ENCODE measurements at places on chromosomes 1 and 21. TPM values are rescaled to one million over a fixed set of nuclear protein-coding genes. Genes with fewer than 3 reads are reported as not detected.

- DNase-seq: no peak
These were observed 15.1 kb downstream of the GJA5 start for GRCh38 chr1:147745271-147745670.

DNA sequence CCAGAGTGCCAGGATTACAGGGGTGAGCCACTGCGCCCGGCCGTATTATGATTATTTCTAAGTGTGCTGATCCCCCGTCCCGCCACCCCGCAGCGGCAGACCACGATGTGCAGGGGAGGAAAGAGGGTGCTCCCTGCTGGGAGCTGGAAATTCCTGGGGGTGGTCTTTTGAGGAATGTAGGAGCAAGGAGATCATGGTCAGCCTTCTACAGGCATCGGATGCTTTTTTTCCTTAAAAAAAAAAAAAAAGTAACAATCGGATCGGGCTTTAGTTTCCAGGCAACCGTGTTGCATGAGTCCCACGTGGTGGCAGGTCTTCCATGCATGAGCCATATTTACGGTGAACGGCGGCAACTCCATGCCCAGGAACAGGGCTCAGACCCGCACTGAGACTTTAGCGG lies 74.2 kb upstream of the COX20 start:
- no peak for DNase-seq

- no peak for DNase-seq
These were observed 43.9 kb upstream of the USP1 start for GRCh38 chr1:62392951-62393350.

GRCh38 chr1:150115121-150115520 lies 34.6 kb upstream of the PLEKHO1 start:
- DNase-seq: no peak

GRCh38 chr1:232751393-232752140 lies 53.6 kb upstream of the MAP10 start:
- no peak for DNase-seq

DNA sequence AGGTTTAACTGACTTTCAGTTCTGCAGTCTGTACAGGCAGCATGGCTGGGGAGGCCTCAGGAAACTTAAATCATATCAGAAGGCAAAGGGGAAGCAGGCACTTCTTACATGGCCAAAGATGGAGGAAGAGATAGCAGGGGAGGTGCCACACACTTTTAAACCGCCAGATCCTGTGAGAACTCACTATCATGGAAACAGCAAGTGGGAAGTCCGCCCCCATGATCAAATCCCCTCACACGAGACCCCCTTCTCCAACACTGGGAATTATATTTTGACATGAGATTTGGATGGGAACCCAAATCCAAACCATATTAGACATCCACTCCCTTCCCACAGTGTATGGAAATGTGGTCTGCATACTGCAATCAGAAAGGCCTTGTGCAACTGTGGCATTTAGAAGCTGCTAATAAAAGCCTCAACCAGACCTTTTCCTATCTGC lies 148.2 kb downstream of the FCRL5 start:
- DNase-seq: peak; percentile 43

GRCh38 chr1:173476665-173477285 lies 360 bp upstream of the PRDX6 start:
- peak; percentile 84 for DNase-seq

- no peak for DNase-seq
These were observed 16.6 kb upstream of the BMP8A start for GRCh38 chr1:39474810-39475209.

DNA sequence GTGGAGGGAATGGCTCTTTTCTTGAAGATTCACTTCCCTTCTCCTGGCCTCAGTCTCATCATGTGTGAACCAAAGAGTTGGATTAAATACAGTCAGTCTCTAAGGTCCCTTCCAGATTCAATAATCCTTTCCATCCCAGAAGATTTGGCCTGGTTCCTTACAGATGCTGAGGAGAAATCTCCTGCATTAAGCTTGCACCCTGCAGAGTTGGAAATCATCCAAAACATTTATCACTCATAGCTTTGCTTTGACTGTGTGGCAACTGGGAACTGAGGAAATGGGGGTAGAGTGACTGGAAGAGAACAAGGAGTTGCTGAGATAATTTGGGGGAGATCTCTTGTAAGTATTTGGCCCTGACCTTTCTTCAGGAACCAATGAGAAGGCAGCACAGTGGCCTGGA lies 220.5 kb upstream of the SGIP1 start:
- DNase-seq: no peak

GRCh38 chr1:156655151-156655903 lies 13.4 kb downstream of the BCAN start:
- no peak for DNase-seq

- no peak for DNase-seq
These were observed 369.6 kb upstream of the ADGRL2 start for GRCh38 chr1:81430955-81431623.

GRCh38 chr1:178574345-178574744 lies 61.4 kb downstream of the TEX35 start:
- no peak for DNase-seq

GRCh38 chr1:202113690-202114300 lies 8.9 kb upstream of the GPR37L1 start:
- DNase-seq: no peak

DNA sequence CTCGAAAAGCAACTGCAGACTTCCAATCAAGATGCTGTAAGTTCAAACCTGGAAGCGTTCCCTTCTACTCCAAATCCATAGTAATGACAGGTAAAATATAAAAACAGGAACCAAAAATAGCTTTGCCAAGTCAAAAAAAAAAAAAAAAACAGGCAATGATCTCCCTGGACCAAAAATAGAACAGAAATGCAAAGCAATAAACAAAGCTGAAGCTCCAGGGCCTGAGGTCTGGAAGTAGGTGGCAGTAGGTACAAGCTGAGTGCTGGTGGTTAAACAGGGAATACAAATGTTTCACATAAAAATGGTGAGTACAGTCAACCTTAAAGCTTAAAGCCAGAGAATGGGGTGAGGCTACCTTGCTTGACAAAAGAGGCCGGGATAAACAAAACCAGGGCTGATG lies 610.8 kb downstream of the SMYD3 start:
- DNase-seq: no peak

- DNase-seq: no peak
These were observed 15.6 kb downstream of the RAD54L start for GRCh38 chr1:46263146-46263545.

- DNase-seq: no peak
These were observed 38.8 kb downstream of the DDR2 start for GRCh38 chr1:162670928-162671663.

DNA sequence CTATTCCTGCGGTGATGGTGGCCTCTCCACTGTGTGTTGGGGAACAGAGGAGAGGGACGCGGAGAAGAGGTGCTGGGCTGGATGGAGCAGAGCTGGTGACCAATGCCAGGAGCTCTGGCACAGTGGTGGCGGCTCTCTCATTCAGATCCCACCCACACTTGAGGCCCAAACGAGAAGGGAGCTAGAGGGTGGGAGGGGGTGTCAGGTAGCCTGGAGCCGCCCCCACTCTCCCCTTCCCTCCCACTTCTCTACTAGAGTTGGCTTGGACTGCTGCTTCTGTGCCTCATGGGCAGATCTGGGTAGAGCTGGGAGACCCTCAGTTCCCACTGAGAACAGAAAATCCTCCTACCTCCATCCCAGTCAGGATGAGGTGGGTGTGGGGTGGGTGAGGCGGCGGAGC lies 3.5 kb downstream of the TTC39A start:
- DNase-seq: no peak

GRCh38 chr1:14804626-14805025 lies 206.1 kb downstream of the KAZN start:
- no peak for DNase-seq

DNA sequence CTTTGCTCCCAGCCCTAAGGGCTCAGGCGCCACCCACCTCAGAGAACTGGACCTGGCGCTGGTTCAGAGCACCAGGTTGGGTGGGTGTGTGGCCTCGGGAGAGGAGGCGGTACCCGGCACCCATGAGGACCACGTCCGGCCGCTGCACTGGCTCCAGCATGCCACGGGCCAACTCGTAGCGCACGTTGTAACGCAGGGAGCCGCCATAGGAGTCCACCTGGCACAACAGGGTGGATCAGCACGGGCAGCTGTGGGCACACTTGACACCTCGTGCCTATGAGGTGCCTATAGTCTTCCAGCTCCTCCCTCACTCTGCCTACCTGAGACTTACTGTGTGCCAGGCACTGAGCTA lies 56.5 kb downstream of the HSPG2 start:
- no peak for DNase-seq

GRCh38 chr1:50531601-50532000 lies 108.4 kb upstream of the DMRTA2 start:
- DNase-seq: no peak

DNA sequence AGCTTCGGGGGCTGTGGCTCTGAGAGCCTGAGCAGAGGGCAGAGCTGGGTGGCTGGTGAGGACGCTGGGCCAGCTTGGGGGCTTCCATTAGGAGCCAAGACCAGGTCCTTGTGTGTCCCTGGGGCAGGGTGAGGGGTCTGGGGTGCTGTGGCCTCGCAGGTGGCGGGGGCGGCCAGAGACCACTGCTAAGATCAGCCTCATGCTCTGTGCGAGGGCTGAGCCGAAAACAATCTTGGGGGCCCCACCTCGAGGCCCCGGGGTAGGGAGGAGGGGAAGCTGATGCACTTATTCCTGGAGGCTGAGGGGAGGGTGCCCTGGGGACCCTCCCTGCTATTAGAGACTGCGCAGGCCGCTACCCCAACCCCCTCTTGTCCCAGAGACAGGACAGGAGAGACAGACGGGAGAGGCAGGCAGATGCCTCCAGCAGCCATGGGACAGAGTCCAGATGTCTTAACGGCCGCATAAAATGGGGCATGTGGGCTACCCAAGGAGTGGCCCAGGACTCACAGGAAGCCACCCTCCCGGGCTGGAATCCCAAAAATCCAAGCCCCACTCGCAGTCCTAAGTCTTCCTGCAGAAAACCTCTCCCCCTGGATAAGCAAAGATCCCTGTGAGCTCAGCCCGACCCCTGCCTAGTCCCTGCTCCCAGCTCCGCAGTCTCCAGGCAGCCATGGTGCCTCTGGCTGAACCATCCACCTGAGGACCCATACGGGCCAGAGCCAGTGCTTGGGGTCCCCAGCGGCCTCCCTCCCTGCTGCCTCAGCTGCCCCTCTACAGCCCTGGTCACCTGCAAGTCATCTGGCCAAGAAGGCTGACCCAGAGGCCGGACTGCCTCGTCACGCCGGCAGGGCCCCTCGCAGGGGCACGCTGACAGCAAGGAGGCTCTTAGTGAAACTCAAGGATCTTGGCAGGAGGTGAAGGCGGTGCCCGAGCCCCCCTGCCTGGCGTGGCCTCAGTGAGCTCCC lies 43.6 kb upstream of the COL18A1 start:
- DNase-seq: no peak

DNA sequence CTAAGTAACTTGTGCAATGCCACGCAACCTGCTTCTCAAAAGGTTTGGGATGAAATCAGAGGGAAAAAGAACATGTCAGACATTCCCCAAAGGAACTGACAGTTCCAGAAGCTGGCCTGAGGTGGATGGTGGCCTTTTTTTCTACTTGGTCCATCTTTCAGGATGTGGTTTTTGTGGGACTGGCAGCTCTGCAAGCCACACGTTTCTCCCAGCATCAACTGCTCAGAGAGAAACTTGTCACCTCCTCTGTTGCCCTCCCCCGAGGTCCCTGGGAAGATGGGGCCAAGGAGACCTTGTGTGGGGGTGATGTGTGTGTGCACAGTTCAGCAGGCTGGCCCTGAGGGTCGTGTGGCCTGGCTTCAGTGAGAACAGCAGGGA lies 2.5 kb upstream of the DHRS3 start:
- DNase-seq: no peak

DNA sequence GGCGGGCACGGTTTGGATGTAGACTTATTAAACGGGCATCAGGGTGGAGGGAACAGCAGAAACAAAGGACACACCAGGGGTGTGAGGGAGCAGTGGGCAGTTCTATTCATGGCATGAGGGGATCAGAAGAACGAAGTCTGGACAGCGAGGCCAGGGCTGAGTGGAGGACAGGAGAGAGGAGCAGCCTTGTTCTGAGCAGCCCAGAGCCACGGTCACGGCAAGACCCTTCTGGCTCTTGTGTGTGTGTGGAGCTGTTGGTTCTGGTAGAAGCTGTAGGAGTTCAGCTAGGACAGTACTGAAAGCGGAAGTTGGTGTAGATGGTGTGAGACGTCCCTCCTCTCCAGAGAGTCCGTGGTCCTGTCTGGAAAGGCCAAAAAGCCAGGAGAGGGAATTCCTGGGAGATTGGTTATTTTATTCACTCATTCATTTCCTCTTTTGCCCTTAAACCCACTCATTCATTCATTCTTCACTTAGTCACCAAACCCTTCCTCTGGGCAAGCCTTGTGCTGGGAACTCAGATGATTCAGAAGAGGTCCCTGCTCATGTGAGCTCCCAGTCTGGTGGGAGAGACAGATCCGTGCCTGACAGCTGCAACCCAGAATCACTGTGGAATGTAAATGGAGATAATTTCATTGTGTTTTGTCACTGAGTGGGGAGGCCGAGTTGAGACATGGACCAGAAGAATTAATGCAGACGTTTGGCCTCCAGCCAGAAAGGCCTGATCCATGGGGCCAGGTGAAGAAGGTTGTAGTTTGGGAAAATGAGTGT lies 4.1 kb upstream of the ACOT11 start:
- DNase-seq: peak; percentile 44

DNA sequence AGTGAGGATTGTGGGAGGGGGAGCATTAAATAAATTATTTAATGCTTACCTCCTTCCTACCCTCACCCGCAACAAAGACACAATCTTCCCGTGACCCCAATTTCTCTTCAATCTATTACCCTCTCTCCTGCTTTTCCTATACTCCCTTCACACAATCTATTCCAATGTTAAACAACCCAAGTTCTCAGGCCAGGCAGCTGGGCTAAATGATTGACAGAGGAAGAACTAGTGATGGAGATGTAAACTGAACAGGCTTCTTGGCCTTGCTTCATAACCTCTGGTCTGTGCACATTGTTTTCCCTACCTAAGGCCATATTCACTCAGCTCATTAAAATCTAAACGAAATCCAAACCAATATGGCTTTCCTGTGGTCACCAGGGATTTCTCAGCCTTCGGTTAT lies 3.9 kb upstream of the RCC1 start:
- DNase-seq: no peak

DNA sequence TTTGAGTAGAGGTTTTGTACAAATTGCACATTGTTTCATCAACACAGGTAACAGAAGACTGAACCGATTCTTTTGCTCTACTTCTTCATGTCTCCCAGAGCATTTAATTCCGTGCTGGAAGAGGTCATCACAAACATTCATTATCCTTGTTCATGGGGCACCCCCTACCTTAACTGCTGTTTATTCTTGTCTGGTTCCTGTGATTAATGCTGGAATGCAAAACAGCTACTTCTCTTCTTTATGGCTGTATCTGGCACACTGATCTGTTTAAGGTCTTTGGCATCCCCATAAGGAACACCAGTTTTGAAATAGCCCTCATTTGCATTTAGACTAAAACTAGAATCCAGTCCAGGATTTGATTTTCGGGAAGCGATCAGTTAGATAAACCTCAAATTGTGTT lies 42.2 kb downstream of the NTNG1 start:
- no peak for DNase-seq

GRCh38 chr1:54304518-54304917 lies 101.7 kb downstream of the SSBP3 start:
- DNase-seq: no peak

The SLC1A7 gene
- polyA plus RNA-seq: not detected

The SERINC2 gene
- 7.8 TPM for polyA plus RNA-seq

The ROR1 gene
- not detected for polyA plus RNA-seq

The IVL gene
- not detected for polyA plus RNA-seq

The ZBTB48 gene
- polyA plus RNA-seq: 13.2 TPM

The RUNX3 gene
- polyA plus RNA-seq: 4.4 TPM

The WDR64 gene
- not detected for polyA plus RNA-seq

The NBPF19 gene
- 28.2 TPM for polyA plus RNA-seq

The CA6 gene
- not detected for polyA plus RNA-seq

The PLA2G2F gene
- polyA plus RNA-seq: not detected

The NCMAP gene
- polyA plus RNA-seq: not detected

The ANGPTL3 gene
- not detected for polyA plus RNA-seq

The F11R gene
- 58.0 TPM for polyA plus RNA-seq
